ENCODE measurements at places on chromosomes 12 and 14. TPM values are rescaled to one million over a fixed set of nuclear protein-coding genes. Genes with fewer than 3 reads are reported as not detected.

ZNF268 gene
- 9.1 TPM for total RNA-seq

R3HDM2 gene
- 44.2 TPM for total RNA-seq

CABP1 gene
- 0.49 TPM for total RNA-seq

SLC6A15 gene
- total RNA-seq: 2.7 TPM

SINHCAF gene
- 60.4 TPM for total RNA-seq

HDAC7 gene
- total RNA-seq: 67.0 TPM

STXBP6 gene
- total RNA-seq: 4.4 TPM

DNA sequence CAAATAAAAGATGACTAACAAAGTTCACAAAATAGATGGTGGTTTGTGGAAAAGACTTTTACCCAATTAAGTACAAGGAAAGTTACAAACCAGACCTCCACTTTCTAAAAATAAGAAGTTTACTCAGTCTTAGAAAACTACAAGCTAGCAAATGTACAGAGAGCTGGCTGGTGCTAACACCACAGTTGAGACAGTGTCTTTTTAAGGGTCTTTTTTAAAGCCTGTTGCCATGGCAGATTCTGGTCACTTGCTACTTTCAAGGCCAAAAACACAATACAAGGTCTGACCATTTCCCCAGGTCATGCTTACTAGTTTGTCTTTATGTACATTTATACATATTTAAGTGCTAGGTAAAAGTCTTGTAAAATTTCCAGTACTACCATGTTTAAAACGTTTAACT, 2.4 kb downstream of the BTG1 start:
- DNase-seq: no peak

DNA sequence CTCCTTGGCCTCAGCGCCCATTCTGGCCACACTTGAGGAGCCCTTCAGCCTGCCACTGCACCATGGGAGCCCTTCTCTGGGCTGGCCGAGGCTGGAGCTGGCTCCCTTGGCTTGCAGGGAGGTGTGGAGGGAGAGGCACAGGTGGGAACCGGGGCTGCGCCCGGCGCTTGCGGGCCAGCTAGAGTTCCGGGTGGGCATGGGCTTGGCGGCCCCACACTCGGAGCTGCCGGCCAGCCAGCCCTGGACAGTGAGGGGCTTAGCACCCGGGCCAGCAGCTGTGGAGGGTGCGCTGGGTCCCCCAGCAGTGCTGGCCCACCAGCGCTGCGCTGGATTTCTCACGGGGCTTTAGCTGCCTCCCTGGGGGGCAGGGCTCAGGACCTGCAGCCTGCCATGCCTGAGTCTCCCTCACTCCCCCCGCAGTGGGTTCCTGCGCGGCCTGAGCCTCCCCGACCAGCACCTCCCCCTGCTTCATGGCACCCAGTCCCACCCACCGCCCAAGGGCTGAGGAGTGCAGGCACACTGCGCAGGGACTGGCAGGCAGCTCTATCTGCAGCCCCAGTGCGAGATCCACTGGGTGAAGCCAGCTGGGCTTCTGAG, 28.0 kb downstream of the TMEM117 start:
- DNase-seq: no peak

- no peak for DNase-seq
These were observed 4.3 kb downstream of the RIMBP2 start for GRCh38 chr12:130711756-130712155.

DNA sequence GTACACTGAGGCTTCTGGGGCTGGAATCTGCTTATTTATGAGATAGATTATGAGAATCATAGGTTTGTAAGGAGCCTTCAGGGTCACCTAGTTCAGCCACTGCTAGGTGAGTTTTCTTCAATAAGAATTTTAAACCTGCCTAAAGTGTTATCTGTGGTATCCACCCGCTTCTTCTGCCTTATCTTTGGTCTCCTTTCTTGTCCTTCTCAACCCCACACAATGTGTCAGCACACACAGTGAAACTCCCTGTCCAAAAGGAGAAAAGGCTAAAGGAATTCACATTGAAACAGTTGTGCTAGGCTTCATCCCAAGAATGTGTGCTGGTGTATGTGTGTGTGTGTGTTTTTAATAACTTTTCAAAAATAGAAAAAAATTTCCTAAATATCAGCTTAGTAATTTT, 259.3 kb upstream of the BTG1 start:
- DNase-seq: no peak

GRCh38 chr12:25806271-25806670, 152.2 kb upstream of the RASSF8 start:
- no peak for DNase-seq

DNA sequence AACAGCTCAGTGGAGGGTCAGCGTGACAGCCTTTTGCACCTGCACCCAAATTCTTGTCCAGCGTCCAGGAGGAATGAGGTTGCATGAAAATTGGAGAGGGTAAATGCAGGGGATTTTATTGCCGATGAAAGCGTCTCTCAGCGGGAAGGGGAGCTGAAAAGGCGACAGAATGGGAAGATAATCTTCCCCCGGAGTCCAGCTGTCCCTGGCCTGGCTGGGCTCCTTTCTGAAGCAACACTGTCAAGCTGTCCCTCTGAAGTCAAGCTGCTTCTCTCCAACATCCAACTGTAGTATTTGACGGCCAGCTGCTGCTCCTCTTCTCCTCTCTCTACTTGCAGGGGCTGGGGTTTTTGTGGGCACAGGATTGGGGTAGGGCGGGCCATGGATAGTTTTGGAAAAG, 32.7 kb downstream of the NOPCHAP1 start:
- DNase-seq: no peak

GRCh38 chr12:2173971-2174370, 121.2 kb downstream of the CACNA1C start:
- no peak for DNase-seq

DNA sequence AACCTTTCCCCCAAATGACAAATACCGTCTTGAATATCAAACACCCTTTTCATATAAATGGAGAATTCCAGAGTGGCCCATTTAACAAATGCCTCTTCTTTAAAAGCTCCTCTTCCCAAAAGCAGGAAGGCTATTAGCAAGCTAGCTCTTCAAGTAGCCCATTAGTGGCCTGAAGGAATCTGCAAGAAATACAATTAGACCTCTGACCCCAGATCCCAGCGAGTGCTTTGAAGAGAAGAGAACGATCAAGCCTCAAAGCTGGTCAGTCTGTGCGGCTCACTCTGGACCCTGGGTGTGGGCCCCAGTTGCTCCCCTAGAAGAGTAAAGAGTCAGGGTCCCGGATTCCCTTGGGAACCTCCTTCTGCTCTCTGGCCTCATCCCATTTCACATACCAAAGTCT, 325.6 kb downstream of the NUAK1 start:
- no peak for DNase-seq

DNA sequence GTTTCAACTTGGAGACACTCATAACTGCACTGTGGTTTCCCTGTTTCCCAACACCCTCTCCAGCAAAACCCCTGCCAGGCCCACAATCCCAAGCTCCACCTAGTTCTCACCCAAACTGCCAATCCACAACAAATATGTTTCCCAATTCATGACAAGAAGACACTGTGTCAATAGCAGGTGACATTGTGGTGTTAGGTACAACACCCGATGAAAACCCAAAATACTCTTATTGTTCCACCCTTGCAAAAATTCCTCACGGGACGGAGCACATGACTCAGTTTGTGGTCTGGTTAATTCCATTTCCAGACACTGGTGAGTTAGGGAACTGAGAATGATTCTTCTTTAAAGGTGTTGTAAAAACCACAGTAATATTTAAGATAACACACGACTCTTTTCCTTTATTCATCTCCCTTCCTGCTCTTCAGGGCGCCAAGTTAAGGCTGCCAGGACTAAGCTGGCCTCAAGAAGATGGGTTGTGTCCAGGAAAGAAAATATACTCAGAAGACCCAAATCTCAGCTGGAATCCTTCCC, 735.5 kb downstream of the MED13L start:
- DNase-seq: no peak

DNA sequence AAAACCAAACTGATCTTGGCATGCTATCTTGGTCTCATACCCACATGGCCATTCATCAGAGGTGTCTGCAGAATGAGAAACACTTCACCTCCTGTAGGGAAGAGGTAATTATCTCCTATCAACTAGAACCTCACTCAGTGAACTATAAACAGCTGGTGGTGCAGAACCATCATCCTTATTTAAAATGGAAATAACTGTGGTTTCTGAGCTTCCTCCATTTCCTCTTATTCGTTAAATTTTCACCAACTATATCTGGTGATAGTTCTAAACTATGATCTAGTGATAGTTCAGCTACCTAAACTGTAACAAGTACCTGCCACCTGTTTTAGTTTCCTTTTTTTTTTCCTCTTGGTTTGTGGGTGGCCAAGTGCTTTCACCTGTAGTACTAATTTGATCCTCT, 218.5 kb downstream of the FUT8 start:
- DNase-seq: no peak

GRCh38 chr12:105812366-105812765, 326.4 kb downstream of the NUAK1 start:
- DNase-seq: no peak

- no peak for DNase-seq
These were observed 311.8 kb upstream of the CLEC14A start for GRCh38 chr14:38567703-38568102.
